ENCODE measurements at places on chromosomes 2 and 18. TPM values are rescaled to one million over a fixed set of nuclear protein-coding genes. Genes with fewer than 3 reads are reported as not detected.

DNA sequence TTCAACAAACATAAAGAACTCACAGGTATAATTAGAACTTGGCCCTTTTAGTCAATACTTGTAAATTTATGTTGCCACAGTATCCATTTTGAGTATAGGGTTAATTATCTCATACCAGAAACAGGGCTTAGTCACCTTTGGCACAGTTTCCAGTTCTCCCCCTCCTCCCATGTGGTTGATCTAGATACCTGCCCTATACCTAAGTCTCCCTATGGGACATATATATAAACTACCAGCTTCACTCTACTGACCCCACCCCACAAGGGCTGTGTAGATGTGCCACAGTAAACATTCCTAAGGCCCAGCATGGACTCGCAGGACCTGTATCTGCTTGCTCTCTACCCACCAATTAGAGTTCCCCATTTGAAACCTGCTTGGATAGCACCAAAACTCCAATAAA, 371.7 kb upstream of the RND3 start:
- H3K27ac ChIP-seq: no peak overlapping the region
- no peaks in the 10 kb centered on the region for H3K27me3 ChIP-seq
- DNase-seq: no peak
- H3K4me3 ChIP-seq: no peak overlapping the region
- H3K4me1 ChIP-seq: no peaks in the 10 kb centered on the region

DNA sequence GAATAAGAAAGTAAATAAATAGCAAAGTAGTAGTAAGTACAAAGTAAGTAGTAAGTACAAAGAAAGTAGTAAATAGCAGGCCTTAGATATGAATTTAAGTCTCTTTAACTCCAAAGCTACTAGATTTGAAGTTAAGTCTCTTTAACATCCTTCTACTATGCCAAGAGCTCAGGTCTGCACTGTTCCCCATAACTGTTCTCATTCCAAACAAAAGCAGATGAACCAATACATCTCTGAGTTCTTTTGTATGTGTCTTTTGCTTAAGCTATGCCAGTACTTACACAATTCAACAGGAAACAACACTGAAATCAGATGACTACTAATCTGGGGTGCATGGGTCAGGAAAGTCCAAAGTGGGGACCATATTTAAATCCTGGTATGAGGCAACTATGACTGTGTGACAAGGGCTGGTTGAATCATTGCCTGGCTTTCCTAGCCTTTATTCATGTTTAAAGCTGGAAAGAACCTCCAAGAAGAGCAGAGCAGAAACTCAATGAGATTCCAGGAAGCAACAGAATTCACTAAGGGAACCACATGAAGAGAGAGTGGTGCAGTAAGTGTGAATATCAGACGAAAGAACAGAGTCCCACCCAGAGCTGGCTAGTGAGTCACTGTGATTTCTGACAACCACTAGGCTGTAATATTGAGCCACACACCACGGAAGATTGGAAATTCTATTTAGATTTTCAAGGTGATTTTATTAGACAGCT, 51.0 kb upstream of the CYP26B1 start:
- H3K27ac ChIP-seq: no peak overlapping the region
- H3K36me3 ChIP-seq: no peaks in the 10 kb centered on the region
- H3K4me3 ChIP-seq: no peak overlapping the region
- no peak for DNase-seq

KYNU gene
- not detected for total RNA-seq

DNA sequence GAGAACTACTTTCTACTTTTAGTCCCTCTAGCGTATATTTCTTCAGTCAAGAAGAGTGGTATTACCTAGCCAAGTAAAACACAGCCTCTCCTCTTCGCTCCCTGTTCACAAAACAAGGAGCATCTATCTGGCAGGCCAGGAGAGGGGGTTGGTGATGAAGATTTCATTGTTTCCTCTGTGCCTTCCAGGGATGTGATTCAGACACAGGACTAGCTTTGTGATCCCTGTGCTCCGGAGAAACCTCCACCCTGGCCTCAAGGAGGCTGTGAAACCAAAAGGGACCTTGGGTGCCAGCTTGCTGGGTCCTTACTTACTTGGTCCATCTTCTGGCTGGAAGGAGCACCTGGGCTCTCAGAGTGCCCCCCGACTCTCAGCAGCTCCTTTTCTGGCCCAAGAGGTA, 5.7 kb downstream of the RHOB start:
- H3K27ac ChIP-seq: no peak overlapping the region
- peaks cover 17% of the 10 kb centered on the region for H3K4me1 ChIP-seq
- peak; percentile 7 for DNase-seq
- peaks cover 19% of the 10 kb centered on the region for H3K27me3 ChIP-seq
- H3K4me3 ChIP-seq: no peak overlapping the region

SP5 gene
- not detected for total RNA-seq

DNA sequence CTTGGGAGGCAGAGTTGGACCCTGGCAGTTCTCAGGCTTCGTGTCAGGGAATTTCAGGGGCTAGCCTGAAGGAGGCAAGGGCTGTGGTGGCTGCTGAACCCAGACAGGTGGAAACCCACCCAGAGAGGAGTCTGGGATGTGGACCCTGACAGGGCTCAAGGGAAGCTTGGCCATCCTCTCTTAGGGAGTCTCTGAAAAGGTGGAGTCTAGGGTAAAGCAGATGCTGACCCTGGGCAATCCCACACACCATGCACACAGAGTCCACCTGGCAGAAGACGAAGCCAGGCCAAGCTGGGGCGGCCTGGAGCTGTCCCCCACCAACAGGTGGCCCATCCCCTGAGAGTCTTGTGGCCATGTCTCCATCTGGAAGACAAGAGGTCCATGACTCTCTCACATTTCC, 41.2 kb upstream of the TEX51 start:
- H3K27me3 ChIP-seq: peaks cover 2% of the 10 kb centered on the region
- no peak for DNase-seq
- no peak overlapping the region for H3K4me3 ChIP-seq

- no peaks in the 10 kb centered on the region for H3K4me1 ChIP-seq
- no peak within 1 kb of the TSS for H3K4me3 ChIP-seq
- H3K27me3 ChIP-seq: peaks cover 29% of the 10 kb centered on the region
- no peak for DNase-seq
- H3K27ac ChIP-seq: no peak within 1 kb of the TSS
Measured at GRCh38 chr2:24009680-24010476, at the start of gene MFSD2B. MFSD2B (plus strand) TSS chr2:24010085; CDS start chr2:24010097, 12 bp downstream.

- no peak for DNase-seq
- no peaks in the 10 kb centered on the region for H3K36me3 ChIP-seq
- H3K4me1 ChIP-seq: no peaks in the 10 kb centered on the region
- no peaks in the 10 kb centered on the region for H3K27me3 ChIP-seq
- H3K27ac ChIP-seq: no peak overlapping the region
- no peak overlapping the region for H3K4me3 ChIP-seq
Measured at GRCh38 chr2:136909777-136910176, 144.4 kb downstream of the THSD7B start.

IL36B gene
- not detected for total RNA-seq

- H3K27ac ChIP-seq: no peak overlapping the region
- peaks cover 1% of the 10 kb centered on the region for H3K27me3 ChIP-seq
- no peaks in the 10 kb centered on the region for H3K4me1 ChIP-seq
- no peak for DNase-seq
- H3K4me3 ChIP-seq: no peak overlapping the region
- no peaks in the 10 kb centered on the region for H3K36me3 ChIP-seq
Measured at GRCh38 chr2:144936442-144936841, 416.5 kb upstream of the ZEB2 start.

GRCh38 chr2:225693259-225693658, 293.7 kb downstream of the NYAP2 start:
- H3K27me3 ChIP-seq: peaks cover 7% of the 10 kb centered on the region
- H3K27ac ChIP-seq: no peak overlapping the region
- no peaks in the 10 kb centered on the region for H3K4me1 ChIP-seq

DNA sequence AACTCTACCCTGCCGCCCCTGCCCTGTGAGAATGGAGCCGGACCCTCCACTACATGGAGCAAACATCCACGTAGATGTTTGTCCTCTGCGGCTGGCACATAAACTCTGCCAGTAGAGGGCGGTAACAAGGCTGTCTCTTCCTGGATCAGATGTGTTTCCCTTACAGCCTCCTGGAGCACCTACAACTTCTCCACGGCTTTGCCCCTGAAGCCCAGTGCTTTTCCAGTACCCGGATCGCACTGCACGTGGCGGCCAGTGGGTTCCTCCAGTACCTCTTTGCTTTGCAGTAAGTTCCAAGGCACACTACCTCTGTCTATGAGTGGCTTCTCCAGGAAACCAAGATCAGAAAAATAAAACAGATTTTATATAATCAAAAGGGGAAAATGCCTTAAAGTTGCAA, 651.3 kb downstream of the DCDC2C start:
- H3K4me1 ChIP-seq: no peaks in the 10 kb centered on the region
- H3K27ac ChIP-seq: no peak overlapping the region
- H3K4me3 ChIP-seq: no peak overlapping the region
- DNase-seq: no peak
- H3K36me3 ChIP-seq: no peaks in the 10 kb centered on the region

DNA sequence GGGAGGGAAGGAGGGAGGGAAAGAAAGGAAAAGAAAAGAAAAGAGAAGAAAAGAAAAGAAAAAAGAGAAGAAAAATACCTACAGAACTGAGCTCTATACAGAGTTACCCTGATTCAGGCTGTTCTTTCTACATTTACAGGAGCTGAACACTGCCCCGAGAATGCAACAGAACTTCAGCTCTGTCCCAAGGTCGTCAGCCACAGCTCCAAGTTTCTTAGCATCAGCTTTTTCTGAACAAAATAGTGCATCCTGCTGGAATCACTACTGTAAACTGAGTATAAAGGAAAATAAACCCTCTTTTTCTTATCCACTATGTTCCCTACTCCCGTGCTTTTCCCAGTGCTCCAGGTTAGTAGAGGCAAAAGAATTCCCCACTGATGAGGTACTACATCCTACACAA, 4.7 kb upstream of the PPP4R1 start:
- H3K27ac ChIP-seq: no peak overlapping the region
- no peak overlapping the region for H3K4me3 ChIP-seq
- no peak for DNase-seq
- no peaks in the 10 kb centered on the region for H3K27me3 ChIP-seq
- peaks cover 14% of the 10 kb centered on the region for H3K4me1 ChIP-seq

DNA sequence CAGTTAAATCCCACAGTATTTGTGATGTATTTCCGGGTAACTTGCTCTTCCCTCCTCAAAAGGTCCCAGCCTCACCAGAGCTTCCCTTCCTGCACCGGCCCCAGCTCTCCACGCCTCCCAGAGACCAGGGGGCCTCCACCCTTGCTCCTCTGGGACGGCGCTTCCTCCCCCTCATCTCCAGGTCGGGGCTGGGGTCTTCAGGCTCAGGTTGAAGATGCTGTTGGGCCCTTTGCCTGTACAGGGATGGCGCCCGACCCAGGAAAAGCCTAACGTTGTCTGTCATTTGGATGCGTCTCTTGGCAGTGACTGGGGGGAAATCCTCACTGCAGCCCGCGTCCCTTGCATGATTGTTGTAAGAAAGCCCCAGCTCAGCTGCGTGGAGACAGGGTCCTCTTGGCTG, 126.7 kb downstream of the TPO start:
- H3K4me1 ChIP-seq: no peaks in the 10 kb centered on the region
- DNase-seq: no peak
- H3K27ac ChIP-seq: no peak overlapping the region
- no peak overlapping the region for H3K4me3 ChIP-seq
- H3K36me3 ChIP-seq: no peaks in the 10 kb centered on the region
- no peaks in the 10 kb centered on the region for H3K27me3 ChIP-seq

DNA sequence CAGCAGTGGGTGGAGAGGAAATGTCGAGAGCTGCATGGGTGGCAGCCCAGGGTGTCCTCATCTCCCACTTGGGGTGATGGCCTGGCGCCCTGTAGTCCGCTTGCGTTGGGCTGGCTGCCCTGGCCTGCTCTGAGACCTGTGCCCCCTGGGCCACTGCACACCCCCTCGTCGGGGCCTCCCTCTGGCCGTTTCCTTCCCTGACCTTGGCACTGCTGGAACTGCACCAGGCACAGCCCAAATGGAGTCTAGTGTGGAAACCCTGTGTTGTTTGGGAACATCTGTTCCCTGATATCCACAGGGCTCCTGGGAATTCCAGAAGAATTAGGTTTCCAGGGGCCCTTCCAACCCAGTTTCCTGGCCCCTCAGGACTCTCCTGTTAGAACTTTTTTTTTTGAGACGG, 13.9 kb downstream of the EFHD1 start:
- H3K36me3 ChIP-seq: no peaks in the 10 kb centered on the region
- H3K27ac ChIP-seq: no peak overlapping the region
- no peaks in the 10 kb centered on the region for H3K27me3 ChIP-seq
- H3K4me1 ChIP-seq: no peaks in the 10 kb centered on the region

- no peak for DNase-seq
- no peaks in the 10 kb centered on the region for H3K4me1 ChIP-seq
- H3K36me3 ChIP-seq: peaks cover 23% of the 10 kb centered on the region
- H3K27me3 ChIP-seq: no peaks in the 10 kb centered on the region
- H3K27ac ChIP-seq: no peak overlapping the region
- H3K4me3 ChIP-seq: no peak overlapping the region
Measured at GRCh38 chr2:108893277-108893676, 95.7 kb downstream of the EDAR start.

- H3K4me1 ChIP-seq: no peaks in the 10 kb centered on the region
- no peaks in the 10 kb centered on the region for H3K27me3 ChIP-seq
- no peak overlapping the region for H3K27ac ChIP-seq
- H3K36me3 ChIP-seq: peaks cover 17% of the 10 kb centered on the region
- DNase-seq: no peak
- H3K4me3 ChIP-seq: no peak overlapping the region
Measured at GRCh38 chr2:36482576-36483214, 115.3 kb downstream of the FEZ2 start.

DNA sequence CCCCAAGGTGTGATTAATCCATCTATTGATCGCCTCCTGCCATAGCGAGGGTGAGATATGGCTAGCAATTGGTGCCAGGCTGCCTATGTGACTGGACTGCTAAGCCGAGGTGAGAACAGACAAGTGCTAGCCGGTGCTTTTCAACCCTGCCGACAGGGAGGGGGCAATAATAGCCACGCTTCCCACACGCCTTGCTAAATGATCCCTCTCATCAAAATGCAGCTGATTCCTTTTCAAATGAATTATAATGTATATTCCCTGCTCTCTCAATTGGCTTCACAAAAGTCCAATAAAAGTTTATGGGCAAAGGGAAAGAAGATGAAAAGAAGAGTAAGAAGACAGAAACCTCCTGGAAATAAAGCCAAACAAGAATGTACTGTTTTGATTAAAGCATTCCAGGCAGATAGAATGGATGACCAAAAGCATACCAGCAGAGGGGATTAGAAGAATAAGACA, 235.6 kb downstream of the ICOS start:
- H3K4me3 ChIP-seq: no peak overlapping the region
- H3K4me1 ChIP-seq: no peaks in the 10 kb centered on the region
- no peak overlapping the region for H3K27ac ChIP-seq
- H3K27me3 ChIP-seq: no peaks in the 10 kb centered on the region
- no peak for DNase-seq

DNA sequence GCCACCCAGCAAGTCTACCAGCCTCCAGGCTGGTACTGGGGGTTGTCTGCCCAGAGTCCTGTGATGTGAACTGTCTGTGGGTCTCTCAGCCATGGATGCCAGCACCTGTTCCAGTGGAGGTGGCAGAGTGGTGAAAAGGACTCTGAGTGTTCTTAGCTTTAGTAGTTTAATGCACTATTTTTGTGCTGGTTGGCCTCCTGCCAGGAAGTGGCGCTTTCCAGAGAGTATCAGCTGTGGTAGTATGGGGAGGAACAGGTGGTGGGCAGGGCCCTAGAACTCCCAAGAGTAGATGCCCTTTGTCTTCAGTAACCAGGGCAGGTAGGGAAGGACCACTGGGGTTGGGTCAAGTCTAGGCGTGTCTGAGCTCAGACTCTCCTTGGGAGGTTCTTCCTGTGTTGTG, 356.7 kb downstream of the STK39 start:
- H3K27ac ChIP-seq: no peak overlapping the region
- peaks cover 9% of the 10 kb centered on the region for H3K27me3 ChIP-seq
- no peak for DNase-seq

GRCh38 chr2:10658914-10659257, 30.9 kb downstream of the NOL10 start:
- H3K36me3 ChIP-seq: peaks cover 25% of the 10 kb centered on the region
- no peak for DNase-seq
- H3K27me3 ChIP-seq: no peaks in the 10 kb centered on the region
- no peak overlapping the region for H3K27ac ChIP-seq
- H3K4me1 ChIP-seq: peaks cover 27% of the 10 kb centered on the region
- H3K4me3 ChIP-seq: no peak overlapping the region

All from activated CD4-positive, alpha-beta memory T cell treated with anti-CD3 and anti-CD28 coated beads for 36 hours (primary cell).